ENCODE measurements at places on chromosomes 2 and 18.

DNA sequence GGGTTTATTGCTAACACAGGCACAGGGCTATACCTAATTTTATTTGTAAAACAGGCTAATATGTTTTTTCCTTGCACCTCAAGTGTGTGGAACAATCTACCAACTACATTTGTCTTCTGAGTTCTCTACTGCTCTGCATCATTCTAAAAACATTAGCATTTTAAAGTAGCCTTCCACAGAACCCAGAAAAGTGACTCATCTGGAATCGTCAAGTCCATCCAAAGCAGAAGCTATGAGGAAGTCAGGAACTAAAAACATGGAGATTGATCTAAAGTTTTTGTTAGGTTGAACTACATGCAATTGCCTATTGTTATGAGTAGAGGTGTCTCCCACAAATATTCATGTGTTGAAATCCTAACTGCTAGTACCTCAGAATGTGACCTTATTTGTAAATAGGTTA lies 70.9 kb downstream of the SUCLG1 start:
- peaks cover 46% of the 10 kb centered on the region for H3K27me3 ChIP-seq
- H3K27ac ChIP-seq = no peak overlapping the region
- H3K36me3 ChIP-seq = peaks cover 1% of the 10 kb centered on the region
- H3K4me1 ChIP-seq = no peaks in the 10 kb centered on the region
- DNase-seq = no peak
- H3K4me3 ChIP-seq = no peak overlapping the region

DNA sequence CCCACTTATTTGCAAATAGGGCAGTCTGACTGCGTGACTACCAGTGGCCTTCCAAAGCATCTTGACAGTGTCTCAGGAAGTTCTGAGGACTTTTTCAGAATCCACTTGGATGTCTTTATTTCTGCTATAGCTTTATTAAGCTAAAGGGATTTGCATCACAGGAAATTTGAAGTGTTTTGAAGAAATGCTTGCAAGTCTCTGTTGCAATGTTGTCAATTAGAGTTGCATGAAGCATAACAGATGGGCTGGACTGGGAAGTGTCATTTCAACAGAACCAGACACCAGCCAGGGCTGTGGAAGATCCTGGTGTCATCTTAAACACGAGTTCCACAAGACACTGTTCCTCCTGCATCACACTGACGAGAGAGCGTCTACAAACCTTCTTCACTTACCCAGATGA lies 224.5 kb downstream of the EN1 start:
- no peak for DNase-seq
- no peak overlapping the region for H3K4me3 ChIP-seq
- H3K27ac ChIP-seq = no peak overlapping the region

- H3K36me3 ChIP-seq = peaks cover 61% of the 10 kb centered on the region
- H3K4me3 ChIP-seq = peak overlapping the region; percentile 60
- H3K27ac ChIP-seq = peak overlapping the region; percentile 73
- H3K4me1 ChIP-seq = peaks cover 71% of the 10 kb centered on the region
- DNase-seq = no peak
- H3K27me3 ChIP-seq = no peaks in the 10 kb centered on the region
Observed at GRCh38 chr2:201132518-201132917, 16.6 kb downstream of the CFLAR start.

DNA sequence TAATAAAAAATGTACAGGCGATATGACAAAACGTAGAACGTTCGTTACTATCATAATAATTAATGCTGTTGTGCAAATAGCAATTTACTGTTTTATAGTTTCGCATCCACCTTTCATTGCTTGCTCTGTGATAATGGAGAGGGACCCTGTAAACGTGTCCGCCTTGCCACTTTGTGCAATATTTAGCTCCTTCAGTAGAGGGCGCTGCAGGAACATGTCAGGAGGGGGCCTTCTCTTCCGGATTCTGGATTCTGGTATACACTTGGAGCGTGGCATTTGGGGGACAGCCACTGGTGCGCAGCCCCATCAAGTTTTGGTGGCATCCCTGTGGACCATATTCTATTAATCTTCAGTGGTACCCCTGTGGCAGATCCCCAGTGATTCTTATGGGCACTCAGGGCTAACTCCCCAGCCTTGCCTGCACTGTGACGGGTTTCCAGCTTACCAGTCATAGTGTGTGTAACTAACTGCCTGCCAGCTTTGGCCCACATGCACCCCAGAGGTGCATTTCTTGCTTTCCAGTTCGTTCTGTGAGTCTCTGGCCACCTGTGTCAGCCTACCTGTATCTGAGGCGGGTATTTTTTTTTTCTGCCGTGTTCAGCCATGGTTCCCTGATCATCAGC lies 140.3 kb downstream of the CYRIA start:
- H3K4me1 ChIP-seq = no peaks in the 10 kb centered on the region
- no peak for DNase-seq
- H3K27ac ChIP-seq = no peak overlapping the region
- H3K36me3 ChIP-seq = no peaks in the 10 kb centered on the region
- no peak overlapping the region for H3K4me3 ChIP-seq
- H3K27me3 ChIP-seq = no peaks in the 10 kb centered on the region

- no peaks in the 10 kb centered on the region for H3K4me1 ChIP-seq
- H3K4me3 ChIP-seq = no peak overlapping the region
Observed at GRCh38 chr2:5985536-5986385, 293.6 kb downstream of the SOX11 start.

- H3K4me3 ChIP-seq = no peak overlapping the region
- no peaks in the 10 kb centered on the region for H3K4me1 ChIP-seq
- no peak overlapping the region for H3K27ac ChIP-seq
- H3K36me3 ChIP-seq = no peaks in the 10 kb centered on the region
Observed at GRCh38 chr2:239459606-239460005, 58.8 kb upstream of the HDAC4 start.

DNA sequence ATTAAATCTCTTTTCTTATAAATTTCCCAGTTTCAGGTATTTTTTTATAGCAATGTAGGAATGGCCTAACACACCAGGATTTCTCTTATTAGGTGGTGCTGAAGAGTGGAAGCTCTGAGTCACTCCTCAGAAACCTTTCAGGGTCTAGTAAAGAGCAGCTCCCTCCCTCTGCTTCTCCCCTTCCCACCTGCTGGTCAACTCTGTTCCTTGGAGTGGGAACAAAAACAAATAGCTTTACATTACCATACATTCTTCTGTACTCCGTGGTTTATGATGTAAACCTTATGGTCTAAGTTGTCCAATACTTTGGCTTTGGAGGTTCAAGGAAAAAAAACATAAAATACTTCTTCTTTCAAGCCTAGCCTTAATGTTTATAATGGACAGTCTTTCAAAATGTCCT lies 2.7 kb upstream of the IL1R1 start:
- DNase-seq = no peak
- H3K27me3 ChIP-seq = peaks cover 33% of the 10 kb centered on the region
- no peak overlapping the region for H3K4me3 ChIP-seq
- peaks cover 22% of the 10 kb centered on the region for H3K4me1 ChIP-seq
- H3K36me3 ChIP-seq = peaks cover 20% of the 10 kb centered on the region

- H3K4me1 ChIP-seq = peaks cover 23% of the 10 kb centered on the region
- no peak overlapping the region for H3K4me3 ChIP-seq
- no peak overlapping the region for H3K27ac ChIP-seq
Observed at GRCh38 chr2:233346930-233347329, 7.4 kb upstream of the DGKD start.

- H3K4me3 ChIP-seq = no peak overlapping the region
- H3K36me3 ChIP-seq = no peaks in the 10 kb centered on the region
- no peaks in the 10 kb centered on the region for H3K4me1 ChIP-seq
- peaks cover 14% of the 10 kb centered on the region for H3K27me3 ChIP-seq
Observed at GRCh38 chr18:9449600-9450414, 25.5 kb upstream of the RALBP1 start.

DNA sequence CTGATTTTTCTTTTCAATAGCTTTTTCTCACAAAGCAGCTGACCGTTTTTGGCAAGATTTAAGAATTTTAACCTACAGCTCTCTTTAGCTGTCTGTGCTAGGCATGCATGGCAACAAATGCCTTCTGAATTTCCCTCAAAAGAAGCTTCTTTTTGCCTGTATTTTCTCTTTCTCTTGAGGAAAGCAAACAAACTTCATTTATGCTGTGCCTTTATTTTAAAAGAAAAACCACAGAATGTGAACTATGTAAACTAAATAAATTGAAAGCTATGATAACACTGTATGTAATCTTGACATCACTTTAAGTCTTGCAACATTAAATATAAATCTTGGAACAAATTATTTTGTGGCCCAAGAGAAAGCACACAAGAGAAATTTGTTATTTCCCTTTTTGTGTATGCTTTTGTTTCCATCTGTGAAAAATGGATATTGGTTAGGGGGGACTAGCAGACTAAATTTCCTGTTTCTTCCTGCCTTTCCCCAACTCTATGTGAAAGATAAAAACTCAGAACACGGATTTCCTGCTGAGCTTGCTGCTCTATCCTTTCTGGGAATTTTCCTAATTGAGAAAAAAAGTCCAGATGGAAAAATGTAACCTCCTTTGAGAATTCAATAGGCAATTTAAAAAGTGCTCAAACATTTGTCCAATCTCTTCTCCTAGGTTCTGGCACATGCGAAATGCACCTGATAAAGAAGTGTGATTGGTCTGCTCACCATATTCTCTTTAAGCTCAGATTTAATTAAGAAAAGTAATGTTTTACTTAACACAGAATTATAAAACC lies 20.9 kb upstream of the TFPI start:
- H3K27me3 ChIP-seq = no peaks in the 10 kb centered on the region
- H3K36me3 ChIP-seq = no peaks in the 10 kb centered on the region
- no peak overlapping the region for H3K4me3 ChIP-seq
- H3K27ac ChIP-seq = no peak overlapping the region
- no peaks in the 10 kb centered on the region for H3K4me1 ChIP-seq

DNA sequence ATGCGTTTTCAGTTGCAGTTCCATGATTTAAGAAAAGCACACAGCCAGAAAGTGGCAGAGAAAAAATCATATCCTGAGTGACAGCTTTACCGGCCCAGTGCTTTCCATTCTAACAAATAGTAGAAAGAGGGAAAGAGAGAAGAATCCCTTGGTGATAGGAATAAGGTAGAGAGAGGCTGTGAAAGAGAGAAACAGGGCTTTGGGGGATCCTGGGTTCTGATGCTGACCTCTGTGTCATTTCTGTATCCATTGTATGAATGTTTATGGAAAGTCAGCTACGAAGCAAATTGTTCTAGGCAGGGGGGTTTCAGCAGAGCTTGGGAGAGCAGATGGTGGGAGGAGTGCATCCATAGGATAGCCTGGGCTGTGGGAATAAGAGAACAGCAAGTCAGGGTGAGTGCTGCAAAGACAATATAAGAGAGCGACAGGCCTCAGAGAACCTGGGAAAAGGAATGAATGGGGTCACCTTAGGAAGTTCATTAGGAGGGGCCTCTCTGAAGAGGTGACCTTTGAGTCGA lies 203.4 kb upstream of the TNP1 start:
- DNase-seq = no peak
- no peaks in the 10 kb centered on the region for H3K27me3 ChIP-seq
- H3K27ac ChIP-seq = no peak overlapping the region
- H3K4me3 ChIP-seq = no peak overlapping the region

GRCh38 chr18:10354241-10354811 lies 100.1 kb upstream of the APCDD1 start:
- no peak overlapping the region for H3K4me3 ChIP-seq
- no peaks in the 10 kb centered on the region for H3K4me1 ChIP-seq
- no peaks in the 10 kb centered on the region for H3K27me3 ChIP-seq

DNA sequence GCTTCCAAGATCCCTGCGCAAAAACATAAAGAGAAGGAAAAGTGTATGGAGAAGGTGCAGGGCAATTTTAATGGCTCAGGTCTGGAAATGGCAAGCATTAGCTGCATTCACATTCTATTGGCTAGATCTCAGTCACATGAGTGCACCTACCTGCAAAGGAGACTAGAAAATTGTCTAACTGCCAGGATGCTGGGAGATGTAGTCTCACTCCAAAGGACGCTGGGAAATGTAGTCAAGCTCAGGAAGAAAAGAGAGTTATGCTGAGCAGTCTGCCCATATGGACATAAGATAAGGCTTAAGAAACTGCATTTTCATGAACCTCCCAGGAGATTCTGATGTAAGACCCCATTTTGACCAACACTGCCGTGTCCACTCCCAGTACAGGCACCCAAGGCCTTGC lies 9.5 kb upstream of the KLHL29 start:
- no peaks in the 10 kb centered on the region for H3K36me3 ChIP-seq
- no peak overlapping the region for H3K27ac ChIP-seq
- H3K4me3 ChIP-seq = no peak overlapping the region
- H3K4me1 ChIP-seq = peaks cover 5% of the 10 kb centered on the region
- H3K27me3 ChIP-seq = peaks cover 32% of the 10 kb centered on the region

GRCh38 chr2:8298783-8299182 lies 383.1 kb upstream of the ID2 start:
- peaks cover 55% of the 10 kb centered on the region for H3K4me1 ChIP-seq
- H3K4me3 ChIP-seq = no peak overlapping the region
- H3K36me3 ChIP-seq = peaks cover 54% of the 10 kb centered on the region
- H3K27ac ChIP-seq = no peak overlapping the region
- H3K27me3 ChIP-seq = peaks cover 5% of the 10 kb centered on the region
- no peak for DNase-seq

GRCh38 chr18:10015941-10016819 lies 102.4 kb downstream of the VAPA start:
- DNase-seq = no peak
- H3K27me3 ChIP-seq = peaks cover 4% of the 10 kb centered on the region
- H3K27ac ChIP-seq = no peak overlapping the region
- H3K4me1 ChIP-seq = peaks cover 7% of the 10 kb centered on the region
- no peak overlapping the region for H3K4me3 ChIP-seq
- H3K36me3 ChIP-seq = no peaks in the 10 kb centered on the region
